ENCODE measurements at places on chromosomes 3 and 15.

DNA sequence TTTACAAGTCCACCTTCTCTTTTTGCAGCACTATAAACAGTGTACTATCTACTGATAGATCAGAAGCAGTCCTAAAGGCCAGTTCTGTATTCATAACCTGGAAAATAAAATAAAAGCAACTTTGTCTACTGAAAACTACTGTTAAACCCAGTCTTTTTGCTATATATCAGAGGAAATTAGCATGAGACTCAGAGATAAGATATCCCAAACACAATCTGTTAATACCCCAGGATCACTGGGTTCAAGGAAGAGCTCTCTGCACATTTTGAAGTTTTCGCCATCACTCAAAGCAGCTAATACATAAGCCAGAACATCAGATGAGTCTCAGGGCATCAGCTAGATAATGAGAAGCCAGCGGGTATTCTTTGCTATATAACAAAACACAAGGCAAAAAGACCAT, 21.8 kb downstream of the OSBPL10 start:
- DNase-seq = no peak

DNA sequence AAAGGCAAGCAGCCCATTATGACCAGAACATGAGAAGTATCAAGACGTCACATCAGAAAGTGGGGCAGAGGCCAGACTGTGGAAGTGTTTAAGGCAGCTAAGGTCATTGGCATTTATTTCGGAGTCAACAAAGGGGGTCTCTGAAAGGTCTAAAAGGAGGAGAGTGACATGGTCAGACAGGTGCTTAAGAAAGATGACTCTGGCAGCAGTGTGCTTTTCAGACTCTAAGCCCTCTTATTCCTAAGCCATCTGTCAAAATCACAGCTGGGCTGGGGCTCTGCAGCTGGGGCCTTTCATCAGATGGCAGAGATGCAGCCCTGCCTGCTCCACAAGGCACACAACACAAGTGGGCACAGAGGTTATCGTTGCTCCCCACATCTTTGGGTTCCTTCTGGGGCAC, 14.0 kb downstream of the FBXL22 start:
- DNase-seq = no peak

DNA sequence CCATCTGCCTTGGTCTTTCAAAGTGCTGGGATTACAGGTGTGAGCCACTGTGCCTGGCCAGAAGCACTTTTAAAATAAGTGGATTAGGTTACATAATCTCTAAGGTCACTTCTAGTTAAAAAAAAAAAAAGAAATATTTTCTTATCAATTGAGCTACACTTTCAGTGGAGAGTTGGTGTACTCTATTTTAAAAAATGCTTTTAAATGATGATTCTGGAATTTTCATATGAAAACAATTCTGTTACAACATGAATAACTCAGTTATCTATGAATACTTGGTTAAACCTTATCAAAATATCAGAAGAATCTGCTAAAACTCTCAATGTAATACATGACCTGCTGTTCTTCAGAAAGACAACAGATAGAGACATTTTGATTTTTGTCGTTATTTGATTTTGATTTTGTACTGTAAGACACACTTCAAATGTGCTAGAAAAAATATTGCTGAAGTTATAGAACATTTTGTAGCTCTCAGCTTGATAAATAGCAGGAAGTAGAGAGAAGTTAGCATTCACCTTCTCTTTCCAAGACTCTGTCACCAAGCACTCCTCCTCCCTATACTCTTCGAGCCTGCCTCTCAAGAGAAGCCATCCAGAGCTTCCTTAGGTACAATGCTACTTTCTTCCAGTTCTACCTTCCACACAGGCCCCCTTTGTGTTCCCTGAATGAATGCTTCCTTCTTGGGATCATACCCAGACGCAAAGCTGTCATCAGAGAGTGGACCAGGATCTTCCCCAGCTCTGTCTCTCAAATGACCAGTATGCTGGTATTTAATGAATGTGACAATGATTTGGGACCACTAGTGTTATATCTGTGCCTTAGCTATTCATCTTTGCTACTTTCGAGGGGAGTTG, 47.2 kb upstream of the SECISBP2L start:
- no peak for DNase-seq

DNA sequence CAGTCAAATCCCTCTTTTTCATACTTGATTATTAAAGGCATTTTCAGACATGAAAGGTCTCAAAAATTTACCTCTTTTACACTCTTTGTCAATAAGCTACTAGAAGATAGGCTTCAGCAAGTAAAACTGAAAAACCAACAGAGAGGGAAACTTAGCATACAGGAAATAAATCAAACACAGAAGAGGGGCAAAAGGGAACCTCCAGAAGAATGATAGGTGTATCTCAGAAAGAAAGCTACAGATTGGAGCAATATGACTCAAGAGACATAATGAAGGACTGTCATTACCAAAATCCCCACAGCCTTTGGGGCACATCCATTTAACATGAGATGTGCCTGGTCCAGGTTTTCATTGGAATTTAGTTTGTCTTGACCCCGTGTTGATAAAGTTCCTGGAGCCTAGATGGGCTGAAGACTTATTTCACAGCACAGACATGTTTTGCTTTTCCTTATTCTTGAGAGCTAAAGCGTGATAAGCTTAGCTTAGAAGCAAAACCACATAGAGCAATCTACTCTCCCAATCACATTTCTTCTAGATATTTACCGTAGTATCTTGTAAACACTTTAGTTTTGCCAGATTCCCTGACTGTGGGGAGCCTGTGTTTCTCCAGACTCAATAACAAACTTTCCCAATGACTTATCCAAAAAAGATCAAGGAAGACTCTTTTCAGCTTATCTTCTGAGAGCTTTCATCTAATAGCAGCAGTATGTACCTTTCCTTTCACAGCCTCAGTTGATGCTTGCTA, 11.7 kb downstream of the LRRFIP2 start:
- DNase-seq = no peak

DNA sequence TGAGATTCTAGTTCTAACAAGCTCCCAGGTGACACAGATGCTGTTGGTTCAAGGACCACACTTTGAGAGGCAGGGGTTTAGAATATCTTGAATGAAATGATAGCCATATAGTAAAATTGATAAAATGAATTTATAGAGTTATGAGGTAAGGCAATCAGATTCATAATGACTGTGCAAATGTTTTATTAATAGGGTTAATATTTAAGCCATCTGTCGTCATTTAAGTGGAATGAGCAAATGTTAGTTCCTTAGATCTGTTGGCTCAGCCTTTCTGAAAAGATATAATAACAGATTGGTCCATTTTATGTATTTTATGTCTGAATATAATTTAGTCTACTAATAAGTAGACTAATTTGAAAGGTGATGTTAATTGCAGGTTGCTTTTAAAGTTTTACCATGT, 12.9 kb downstream of the REC114 start:
- DNase-seq = no peak

- DNase-seq = no peak
These were observed 6.5 kb upstream of the FGD5 start for GRCh38 chr3:14812196-14812790.

DNA sequence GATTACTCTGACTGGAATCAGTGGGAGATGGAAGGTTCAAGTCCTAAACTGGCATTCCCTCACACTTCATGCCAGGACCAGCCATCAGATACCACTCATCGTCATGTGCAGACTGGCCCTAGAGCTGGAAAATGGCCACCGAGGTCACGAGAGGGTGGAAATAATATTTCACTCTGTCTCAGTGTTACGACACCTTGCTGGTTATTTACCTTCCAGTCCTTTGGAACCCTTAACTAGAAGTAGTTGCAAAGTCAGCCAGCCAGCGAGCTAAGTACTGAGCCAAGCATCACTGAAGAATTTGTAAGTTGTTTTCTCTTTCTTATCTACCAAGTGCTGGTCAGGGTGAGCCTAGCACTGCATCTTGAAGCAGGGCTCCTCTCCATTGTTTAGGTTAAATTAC, 309.9 kb upstream of the RASGRP1 start:
- no peak for DNase-seq

GRCh38 chr3:141557961-141558706, 71.3 kb downstream of the RASA2 start:
- peak; percentile 83 for DNase-seq

DNA sequence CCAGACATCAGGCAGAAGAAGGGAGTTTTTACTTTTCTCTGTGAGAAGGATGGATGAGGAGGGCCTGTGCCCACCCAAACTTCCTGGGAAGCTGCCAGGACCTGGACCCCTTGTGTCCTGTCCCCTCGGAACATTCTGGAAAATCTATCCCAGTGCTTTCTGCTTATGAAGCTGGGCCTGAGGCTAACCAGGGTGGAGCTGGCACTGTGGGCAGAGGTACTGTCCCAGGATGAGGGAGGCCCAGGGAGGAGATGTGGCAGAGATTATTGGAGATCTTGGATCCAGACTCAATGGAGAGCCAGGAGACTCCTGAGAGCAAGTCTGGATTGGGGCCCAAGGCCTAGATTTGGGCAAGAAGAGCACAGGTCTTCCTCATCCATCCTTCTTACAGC, 44.4 kb downstream of the SPSB4 start:
- no peak for DNase-seq

DNA sequence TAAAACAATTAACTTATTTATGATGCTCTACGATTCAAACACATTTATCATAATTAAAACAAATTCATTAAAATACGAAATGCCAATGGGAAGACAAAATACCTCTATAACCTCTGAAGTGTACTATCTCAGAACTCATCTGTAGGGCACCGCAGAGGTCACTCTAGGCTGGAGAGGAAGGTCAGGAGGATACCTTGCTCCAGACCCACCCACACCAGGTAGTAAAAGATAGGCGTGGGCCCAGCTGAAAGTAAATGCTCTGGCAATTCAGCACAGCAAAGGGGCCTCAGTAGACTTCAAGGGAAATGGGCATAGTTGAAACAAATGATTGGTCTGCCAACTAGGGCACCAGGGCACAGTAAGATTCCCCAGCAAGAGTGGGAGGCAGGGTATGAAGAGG, 26.0 kb upstream of the SPPL2A start:
- no peak for DNase-seq

GRCh38 chr3:61948699-61949305, 387.4 kb downstream of the PTPRG start:
- DNase-seq = no peak

DNA sequence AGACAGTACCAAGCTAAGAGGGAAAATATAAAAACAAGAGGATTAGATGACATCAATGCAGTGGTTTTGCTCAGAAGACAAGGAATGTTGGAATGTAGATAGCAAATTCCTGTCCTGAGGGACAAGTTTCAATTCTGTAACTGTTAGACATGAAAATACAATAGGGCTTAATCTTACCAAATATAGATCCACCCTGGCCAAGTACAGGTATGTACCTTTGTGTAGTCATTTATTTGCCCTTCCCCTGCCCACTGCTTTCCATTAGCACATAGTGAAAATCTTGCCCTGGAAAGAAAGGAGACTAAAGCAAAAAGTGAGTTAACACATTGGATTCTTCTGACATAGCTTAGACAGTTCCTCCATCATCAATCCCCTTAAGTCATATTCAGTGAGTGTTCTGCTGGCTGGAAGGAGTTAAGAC, 389.0 kb upstream of the THBS1 start:
- DNase-seq = no peak

DNA sequence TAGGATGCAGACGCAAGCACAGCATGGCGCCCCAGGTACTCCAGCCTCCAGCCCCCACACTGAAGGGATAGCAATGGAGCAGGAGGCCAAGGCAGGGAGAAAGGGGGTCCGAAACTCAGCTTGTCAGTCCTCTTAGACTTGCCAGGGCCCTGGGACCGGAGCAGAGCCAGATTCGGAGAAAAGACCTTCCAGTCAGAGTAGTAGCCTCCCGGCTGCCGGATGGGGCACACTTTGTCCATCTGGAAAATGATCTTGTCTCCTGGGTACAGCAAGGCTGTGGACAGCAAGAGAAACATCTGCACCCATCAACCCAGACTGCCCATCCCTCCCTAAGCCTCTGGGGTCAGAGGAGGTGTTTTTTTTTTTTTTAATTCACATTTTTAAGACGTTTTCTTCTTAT, 24.3 kb downstream of the EFCAB12 start:
- no peak for DNase-seq

DNA sequence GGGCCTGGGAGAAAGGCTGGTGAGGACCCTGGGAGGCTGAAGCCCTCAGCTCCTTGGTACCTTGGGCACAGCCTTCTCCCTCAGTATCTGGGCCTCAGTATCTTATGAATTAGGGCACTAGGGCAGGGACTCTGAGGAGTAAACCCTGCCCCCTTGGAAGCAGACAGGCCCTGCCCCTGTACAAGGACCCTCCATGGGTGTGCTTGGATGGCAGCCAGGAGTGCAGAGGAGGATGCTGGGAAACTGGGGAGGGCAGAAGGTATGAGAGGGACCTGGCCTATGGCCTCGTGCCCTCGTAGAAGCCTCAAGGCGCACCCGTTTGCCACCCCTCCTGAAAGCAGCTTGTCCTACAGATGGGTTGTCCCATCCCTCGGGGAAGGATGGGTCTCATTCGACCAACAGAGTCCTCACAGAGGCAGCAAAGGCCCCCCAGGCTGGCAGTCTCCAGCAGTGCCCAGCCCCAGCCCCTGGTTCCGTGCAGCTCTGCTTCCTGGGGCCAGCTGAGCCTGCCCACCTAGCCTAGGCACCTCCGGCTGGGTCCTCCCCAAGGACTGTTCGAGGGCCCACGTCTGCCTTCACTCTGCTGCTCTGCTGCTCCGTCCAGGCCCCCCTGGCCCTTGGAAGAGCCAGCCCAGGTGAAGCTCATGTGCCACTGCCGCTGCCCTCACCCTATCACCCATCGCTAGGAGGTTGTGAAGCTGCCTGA, 15.3 kb upstream of the SEMA3F start:
- no peak for DNase-seq

DNA sequence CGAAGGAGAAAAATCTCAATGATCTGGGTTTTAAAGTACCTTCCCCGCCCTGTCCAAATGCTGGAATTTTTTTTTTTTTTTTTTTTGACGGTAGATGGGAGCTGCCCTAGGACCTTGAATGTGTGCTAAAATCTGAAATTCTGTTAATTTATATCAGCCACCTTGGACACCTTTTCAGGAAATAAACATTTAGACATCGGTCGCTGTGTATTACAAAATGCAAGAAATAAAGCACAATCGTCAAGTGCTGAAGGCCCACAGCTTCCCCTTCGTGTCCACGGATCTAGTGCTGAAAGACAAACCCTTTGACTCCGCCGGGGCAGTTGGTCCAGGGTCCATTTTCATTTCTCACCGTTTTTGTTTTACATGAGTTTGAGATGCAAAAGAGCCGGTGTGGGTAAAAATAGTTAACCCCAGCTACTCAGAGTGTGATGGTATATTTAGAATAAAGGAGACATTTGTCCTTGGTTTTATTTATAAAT, 90.2 kb upstream of the CHD2 start:
- DNase-seq = peak; percentile 62

- DNase-seq = no peak
These were observed 985 bp downstream of the LCMT2 start for GRCh38 chr15:43329217-43329959.
